ENCODE measurements at places on chromosomes 5 and 9. TPM values are rescaled to one million over a fixed set of nuclear protein-coding genes. Genes with fewer than 3 reads are reported as not detected.

DNA sequence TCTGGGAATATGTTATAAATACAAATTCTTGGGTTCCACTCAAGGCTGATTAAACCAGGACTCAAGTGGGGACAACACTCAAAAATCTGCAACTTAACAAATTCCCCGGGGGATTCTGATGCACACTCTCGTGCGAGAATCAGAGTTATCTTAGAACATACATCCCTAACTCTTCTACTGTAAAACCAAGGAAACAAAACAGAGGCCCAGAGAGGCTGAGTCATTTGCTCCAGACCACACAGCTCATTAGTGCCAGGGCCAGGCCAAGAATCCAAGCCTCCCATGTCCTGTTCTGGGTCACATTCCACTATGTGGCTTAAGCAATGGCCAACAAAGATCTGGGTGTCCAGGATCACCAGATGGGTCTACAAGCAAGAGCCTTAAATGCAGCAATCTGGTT, 166.0 kb downstream of the ADAMTS12 start:
- no peaks in the 10 kb centered on the region for H3K36me3 ChIP-seq
- H3K4me3 ChIP-seq: no peak overlapping the region
- DNase-seq: no peak
- H3K27ac ChIP-seq: no peak overlapping the region

Gene TMC1
- not detected for total RNA-seq

Gene RASGEF1C
- total RNA-seq: not detected

GRCh38 chr5:420632-421286, 22.2 kb upstream of the EXOC3 start:
- no peaks in the 10 kb centered on the region for H3K27me3 ChIP-seq
- no peaks in the 10 kb centered on the region for H3K4me1 ChIP-seq
- no peak overlapping the region for H3K4me3 ChIP-seq
- DNase-seq: peak; percentile 73
- no peak overlapping the region for H3K27ac ChIP-seq

DNA sequence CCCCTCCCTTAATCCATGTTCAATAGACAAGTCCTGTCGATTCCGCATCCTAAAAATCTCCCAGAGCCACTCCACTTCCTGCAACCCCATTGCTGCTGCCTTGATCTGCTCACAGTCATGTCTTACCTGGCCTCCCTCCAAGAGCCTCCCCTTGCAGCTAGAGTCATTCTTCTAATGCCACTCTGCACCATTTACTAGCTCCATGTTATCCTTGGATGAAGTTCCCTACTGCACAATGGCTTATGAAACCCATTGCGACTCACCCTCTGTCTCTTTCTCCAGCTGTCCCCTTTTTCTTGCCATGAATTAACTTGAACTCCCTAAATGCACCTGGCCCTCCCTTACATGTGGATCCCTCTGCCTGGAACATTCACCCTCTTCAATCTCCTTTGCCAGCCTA, 39.5 kb downstream of the MEGF10 start:
- no peaks in the 10 kb centered on the region for H3K27me3 ChIP-seq
- H3K4me1 ChIP-seq: no peaks in the 10 kb centered on the region
- no peak for DNase-seq
- no peak overlapping the region for H3K27ac ChIP-seq
- H3K36me3 ChIP-seq: no peaks in the 10 kb centered on the region

- no peak for DNase-seq
- H3K4me3 ChIP-seq: no peak overlapping the region
- H3K4me1 ChIP-seq: peaks cover 41% of the 10 kb centered on the region
- no peaks in the 10 kb centered on the region for H3K36me3 ChIP-seq
- H3K27me3 ChIP-seq: no peaks in the 10 kb centered on the region
- H3K27ac ChIP-seq: no peak overlapping the region
These were observed 9.1 kb downstream of the TGFBR1 start for GRCh38 chr9:99114049-99114440.

- H3K4me3 ChIP-seq: no peak overlapping the region
- no peaks in the 10 kb centered on the region for H3K36me3 ChIP-seq
- H3K27ac ChIP-seq: no peak overlapping the region
- no peak for DNase-seq
These were observed 83.8 kb upstream of the IL6ST start for GRCh38 chr5:56078278-56079156.

DNA sequence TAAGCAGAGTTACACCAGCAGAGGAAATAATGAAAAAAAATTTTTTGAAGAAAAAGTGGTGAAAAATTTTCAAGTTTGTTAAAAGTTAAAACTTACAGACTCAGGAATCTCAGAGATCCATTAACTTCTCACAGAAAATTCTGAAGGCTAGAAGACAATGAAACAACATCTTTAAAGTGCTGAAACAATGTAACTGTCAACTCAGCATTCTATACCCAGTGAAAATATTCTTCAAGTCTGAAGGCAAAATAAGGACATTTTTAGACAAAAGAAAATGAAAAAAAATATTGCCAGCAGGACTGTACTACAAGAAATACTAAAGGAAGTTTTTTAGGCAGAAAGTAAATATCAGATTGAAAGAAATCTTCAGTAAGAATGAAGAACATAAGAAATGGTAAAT, 36.7 kb upstream of the RGMB start:
- no peaks in the 10 kb centered on the region for H3K36me3 ChIP-seq
- no peak overlapping the region for H3K27ac ChIP-seq
- H3K27me3 ChIP-seq: no peaks in the 10 kb centered on the region
- DNase-seq: no peak
- no peaks in the 10 kb centered on the region for H3K4me1 ChIP-seq

Gene SLC4A9
- total RNA-seq: 0.17 TPM

- DNase-seq: no peak
- H3K27ac ChIP-seq: no peak overlapping the region
- H3K4me1 ChIP-seq: no peaks in the 10 kb centered on the region
These were observed 23.4 kb downstream of the CETN3 start for GRCh38 chr5:90386099-90386710.

- no peak overlapping the region for H3K27ac ChIP-seq
- no peaks in the 10 kb centered on the region for H3K27me3 ChIP-seq
- H3K4me1 ChIP-seq: no peaks in the 10 kb centered on the region
- no peaks in the 10 kb centered on the region for H3K36me3 ChIP-seq
- no peak overlapping the region for H3K4me3 ChIP-seq
These were observed 20.8 kb downstream of the FIBCD1 start for GRCh38 chr9:130918101-130918825.

GRCh38 chr9:112605963-112606699, 111.8 kb downstream of the INIP start:
- no peaks in the 10 kb centered on the region for H3K27me3 ChIP-seq
- H3K27ac ChIP-seq: no peak overlapping the region
- DNase-seq: no peak
- H3K4me3 ChIP-seq: no peak overlapping the region

DNA sequence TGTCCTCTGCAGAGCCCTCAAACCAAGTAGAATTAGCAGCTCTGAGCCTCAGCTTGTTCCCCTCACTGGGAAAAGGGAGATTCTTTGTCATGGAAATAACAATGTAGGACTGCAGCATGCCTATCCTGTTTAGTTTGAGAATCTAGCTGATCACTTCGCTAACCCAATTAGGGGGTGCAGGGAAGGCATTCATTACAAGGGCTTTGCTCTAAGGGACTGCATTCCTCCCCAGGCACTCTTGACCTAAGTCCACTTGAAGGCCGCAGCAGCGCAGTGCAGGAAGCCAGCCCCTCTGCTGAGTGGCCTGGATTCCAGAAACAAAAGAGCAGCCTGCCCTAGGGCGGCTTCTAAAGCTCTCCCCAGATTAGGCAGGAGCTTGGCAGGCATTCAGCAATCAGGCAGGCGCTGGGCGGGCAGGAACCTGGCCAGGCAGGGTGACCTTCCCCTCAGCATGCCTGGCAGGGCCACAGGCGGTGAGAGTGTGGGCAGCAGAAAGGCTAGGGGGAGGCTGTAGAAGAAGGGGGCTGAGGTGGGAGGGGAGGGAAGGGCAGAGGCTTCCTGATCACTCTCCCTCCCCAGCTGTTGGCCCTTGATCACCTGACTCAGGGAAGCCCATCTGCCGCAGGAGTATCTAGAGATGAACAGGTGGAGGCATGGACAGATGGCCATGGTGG, 24.8 kb downstream of the CCNJL start:
- H3K4me1 ChIP-seq: peaks cover 50% of the 10 kb centered on the region
- peak overlapping the region; percentile 77 for H3K27ac ChIP-seq
- no peaks in the 10 kb centered on the region for H3K36me3 ChIP-seq
- no peaks in the 10 kb centered on the region for H3K27me3 ChIP-seq
- no peak overlapping the region for H3K4me3 ChIP-seq
- DNase-seq: peak; percentile 83

GRCh38 chr5:33964132-33964700, 20.3 kb downstream of the SLC45A2 start:
- no peak overlapping the region for H3K27ac ChIP-seq
- no peaks in the 10 kb centered on the region for H3K4me1 ChIP-seq
- no peak overlapping the region for H3K4me3 ChIP-seq
